ENCODE measurements at places on chromosomes 7 and 10.

DNA sequence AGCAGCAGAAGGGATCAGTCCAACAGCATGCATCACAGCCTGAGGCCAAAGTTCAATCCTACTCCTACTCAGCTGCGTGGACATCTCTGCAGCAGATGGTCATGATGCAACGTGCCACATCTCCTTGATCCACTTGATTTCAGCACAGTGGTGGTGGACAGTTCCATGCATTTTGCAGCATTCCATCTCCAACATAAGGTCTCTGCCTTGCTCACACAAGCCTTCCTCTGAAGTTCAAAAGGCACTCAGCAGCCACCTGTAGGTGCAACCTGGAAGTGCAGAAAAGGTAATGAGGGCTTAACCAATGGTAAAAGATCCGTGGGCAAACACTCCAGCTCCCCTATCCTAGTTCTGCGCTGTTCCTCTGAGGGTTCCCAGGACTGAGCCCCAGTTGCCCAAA, 57.5 kb upstream of the CHCHD3 start:
- DNase-seq: no peak

DNA sequence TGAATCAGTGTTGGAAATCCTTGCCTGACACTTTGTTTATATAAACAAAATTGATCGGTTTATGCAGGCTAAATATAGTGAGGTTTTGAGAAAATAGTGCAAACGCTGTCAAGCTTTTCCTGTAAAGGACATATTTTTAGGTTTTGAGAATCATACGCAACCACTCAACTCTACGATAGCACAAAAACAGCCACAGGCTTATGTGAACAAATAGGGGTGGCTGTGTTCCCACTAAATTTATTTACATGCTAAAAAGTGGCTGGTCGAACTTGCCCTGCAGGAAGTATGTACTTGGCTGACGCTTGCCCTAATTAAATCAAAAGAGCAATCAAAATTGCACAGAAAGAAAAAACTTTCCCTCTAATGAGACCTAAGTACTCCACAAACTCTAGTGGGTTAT, 234.7 kb upstream of the CACNA2D1 start:
- DNase-seq: no peak

- DNase-seq: no peak
Observed at GRCh38 chr10:29970576-29970975, 88.8 kb downstream of the JCAD start.

DNA sequence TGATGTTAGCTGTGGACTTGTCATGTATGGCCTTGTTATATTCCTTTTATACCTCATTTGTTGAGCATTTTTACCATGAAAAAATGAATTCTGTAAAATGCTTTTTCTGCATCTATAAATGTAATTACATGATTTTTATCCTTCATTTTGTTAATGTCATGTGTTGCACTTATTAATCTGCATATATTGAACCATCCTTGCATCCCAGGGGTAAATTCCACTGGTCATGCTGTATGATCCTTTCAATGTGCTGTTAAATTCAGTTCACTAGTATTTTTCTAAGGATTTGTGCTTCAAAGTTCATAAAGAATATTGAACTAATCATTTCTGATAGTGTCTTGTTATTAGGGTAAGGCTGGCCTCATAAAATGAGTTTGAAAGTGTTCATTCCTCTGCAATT, 31.9 kb upstream of the AHR start:
- DNase-seq: no peak

- no peak for DNase-seq
Observed at GRCh38 chr10:10869592-10869991, 148.1 kb upstream of the CELF2 start.

DNA sequence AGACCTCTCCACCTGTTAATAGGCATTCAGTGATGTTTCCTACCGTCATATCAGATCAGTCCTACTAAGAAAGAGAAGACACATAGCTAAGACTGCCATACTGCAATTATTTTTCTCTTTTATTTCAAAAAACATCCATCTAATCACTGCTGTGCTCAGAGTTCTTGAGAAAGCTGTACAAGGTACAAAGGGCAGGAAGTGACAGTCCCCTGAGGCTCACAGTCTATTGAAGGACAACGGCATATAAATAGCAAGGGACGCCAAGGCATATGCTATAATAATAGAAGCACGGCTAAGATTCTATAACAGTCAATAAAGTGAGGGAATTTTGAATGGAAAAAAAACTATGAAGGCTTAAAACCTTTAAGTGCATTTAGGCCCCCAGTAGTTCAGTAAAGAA, 415.3 kb upstream of the NRP1 start:
- no peak for DNase-seq

DNA sequence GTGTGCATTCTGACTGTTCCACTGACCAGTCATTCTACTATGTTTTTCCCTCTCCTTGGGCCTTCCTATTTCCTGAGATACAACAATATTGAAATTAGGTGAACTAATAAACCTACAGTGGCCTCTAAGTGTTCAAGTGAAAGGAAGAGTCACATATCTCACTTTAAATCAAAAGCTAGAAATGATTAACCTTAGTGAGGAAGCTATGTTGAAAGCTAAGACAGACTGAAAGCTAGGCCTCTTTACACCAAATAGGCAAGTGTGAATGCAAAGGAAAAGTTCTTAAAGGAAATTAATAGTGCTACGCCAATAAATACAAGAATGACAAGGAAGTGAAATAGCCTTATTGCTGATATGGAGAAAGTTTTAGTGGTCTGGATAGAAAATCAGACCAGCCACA, 5.7 kb upstream of the DYNC1I1 start:
- no peak for DNase-seq

GRCh38 chr7:117375380-117375779, 51.9 kb downstream of the ASZ1 start:
- DNase-seq: no peak

DNA sequence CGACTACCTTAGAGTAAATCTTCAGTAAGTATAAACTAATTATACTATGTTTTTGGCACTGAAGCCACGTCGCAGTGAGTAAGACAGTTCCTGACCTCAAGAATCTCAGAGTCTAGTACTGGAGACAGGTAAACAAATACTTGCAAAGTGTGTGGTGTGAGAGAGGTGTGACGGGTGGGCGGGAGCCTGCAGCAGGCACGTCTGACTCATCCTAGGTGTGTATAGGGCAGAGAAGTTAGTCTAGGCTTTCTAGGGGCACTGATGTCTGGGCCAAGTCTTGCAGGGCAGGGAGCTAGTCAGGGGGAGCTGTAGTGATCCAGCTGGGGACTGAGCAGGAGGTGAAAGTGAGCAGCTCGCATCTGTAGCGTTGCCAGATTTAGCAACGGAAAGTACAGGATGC, 35.9 kb upstream of the SFTPD start:
- no peak for DNase-seq

- DNase-seq: no peak
Observed at GRCh38 chr10:70070834-70071233, 18.2 kb downstream of the MACROH2A2 start.

GRCh38 chr10:37671802-37672201, 185.6 kb downstream of the ZNF248 start:
- DNase-seq: no peak

GRCh38 chr7:77434570-77435275, 18.6 kb upstream of the GSAP start:
- no peak for DNase-seq

- DNase-seq: no peak
Observed at GRCh38 chr7:46774515-46774914, 807.4 kb downstream of the TNS3 start.

- DNase-seq: no peak
Observed at GRCh38 chr7:132203021-132203420, 373.2 kb downstream of the PLXNA4 start.

- DNase-seq: no peak
Observed at GRCh38 chr10:79137300-79137756, 68.6 kb downstream of the ZMIZ1 start.

- DNase-seq: no peak
Observed at GRCh38 chr7:46229409-46229808, 308.3 kb upstream of the IGFBP3 start.

- DNase-seq: no peak
Observed at GRCh38 chr10:95382174-95382573, 91.4 kb upstream of the PDLIM1 start.

GRCh38 chr7:151077705-151078232, 2.8 kb downstream of the FASTK start:
- DNase-seq: no peak

DNA sequence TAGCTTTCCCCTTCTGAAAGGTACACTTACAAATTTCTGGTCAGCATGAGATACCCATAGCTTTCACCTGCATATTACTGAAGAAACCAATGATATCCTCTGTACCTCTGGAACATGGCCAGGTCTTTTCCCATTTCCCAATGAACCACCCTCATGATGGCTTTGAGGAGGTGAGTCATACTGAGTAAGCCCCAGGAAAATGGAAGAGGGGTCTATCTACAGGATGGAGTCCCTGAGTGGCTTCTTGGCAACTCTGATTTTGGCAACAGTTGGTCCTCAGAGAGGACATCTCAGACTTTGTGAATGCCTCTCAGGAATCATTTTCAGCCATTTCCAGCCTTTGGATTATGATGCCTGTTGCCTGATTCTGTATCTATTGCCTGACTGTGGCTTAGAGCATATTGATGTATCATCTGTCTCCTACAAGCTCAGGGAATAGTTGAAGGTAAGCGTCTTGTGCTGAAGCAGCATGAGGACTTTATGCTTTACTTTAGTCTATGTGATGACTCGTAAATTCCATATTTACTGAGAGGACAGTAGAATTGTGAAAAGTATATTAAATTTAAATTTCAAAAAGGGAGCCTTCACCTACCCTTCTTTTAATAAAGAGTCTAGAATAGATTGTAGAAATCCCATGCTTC, 84.7 kb upstream of the DKK1 start:
- DNase-seq: no peak

- DNase-seq: no peak
Observed at GRCh38 chr10:104300736-104301292, 31.8 kb downstream of the GSTO2 start.

DNA sequence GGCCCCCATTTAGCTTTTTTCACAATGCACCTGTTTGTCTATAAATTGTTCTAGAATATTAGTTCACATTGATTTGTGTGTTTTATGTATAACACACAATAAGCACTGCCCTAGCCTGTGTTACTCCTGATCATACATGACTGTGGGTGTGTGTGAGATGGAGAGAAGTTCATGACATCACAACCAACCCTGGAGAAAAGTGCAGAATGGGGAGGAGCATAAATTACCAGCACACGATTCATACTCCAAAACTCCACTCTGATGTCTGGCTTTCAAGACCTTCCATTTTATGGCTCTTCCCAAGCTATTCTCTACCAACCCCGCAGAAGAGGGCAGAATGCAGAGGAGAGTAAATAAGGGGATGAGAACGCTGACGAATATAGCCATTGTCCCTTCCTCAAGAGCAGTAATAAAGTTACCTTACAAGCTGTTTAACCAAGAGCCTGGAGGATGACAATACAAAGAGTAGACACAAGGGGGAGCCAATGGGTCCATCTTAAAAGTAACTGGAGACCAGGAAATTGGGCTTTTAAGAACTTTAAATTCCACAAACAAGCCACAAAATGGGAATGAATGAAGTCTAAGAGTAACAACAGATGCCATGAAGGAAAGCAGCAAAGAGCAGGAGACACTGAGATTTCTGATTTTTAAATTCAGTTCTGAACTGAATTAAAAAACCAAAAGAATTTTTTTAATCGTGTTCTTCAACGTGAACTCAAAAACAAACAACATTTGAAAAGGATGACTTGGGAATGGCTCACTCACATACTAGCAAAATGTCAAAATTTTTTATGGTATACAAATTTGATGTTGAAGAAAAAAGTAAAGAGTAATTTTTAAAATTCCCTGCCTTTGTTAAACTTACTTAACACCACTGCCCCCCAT, 159.6 kb downstream of the PARD3 start:
- DNase-seq: peak; percentile 13

DNA sequence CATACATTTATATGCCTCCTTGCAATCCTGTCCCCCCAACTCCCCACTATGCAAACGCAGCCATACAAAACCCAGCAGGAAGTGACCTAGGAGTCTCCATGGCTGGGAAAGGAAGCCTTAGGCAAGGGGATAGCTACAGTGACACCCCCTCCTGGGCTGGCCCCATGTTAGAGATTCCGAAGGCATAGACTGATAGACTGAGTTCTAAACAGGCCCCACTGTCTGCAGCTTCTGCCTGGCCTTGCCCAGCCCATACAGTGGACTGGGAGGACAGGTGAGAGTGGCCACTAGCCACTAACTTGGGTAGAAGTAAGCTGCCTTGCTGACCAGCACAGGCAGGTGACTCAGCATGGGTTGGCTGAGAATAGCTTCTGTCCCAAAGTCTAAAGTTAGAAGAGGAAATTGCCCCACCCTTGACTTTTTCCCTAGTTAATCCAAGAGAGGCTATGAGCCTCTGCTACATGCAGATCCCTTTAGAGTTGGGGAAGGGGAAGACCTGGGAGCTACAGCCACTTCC, 106.3 kb downstream of the C10orf105 start:
- DNase-seq: no peak

- DNase-seq: no peak
Observed at GRCh38 chr7:105473163-105473562, 48.9 kb downstream of the PUS7 start.

DNA sequence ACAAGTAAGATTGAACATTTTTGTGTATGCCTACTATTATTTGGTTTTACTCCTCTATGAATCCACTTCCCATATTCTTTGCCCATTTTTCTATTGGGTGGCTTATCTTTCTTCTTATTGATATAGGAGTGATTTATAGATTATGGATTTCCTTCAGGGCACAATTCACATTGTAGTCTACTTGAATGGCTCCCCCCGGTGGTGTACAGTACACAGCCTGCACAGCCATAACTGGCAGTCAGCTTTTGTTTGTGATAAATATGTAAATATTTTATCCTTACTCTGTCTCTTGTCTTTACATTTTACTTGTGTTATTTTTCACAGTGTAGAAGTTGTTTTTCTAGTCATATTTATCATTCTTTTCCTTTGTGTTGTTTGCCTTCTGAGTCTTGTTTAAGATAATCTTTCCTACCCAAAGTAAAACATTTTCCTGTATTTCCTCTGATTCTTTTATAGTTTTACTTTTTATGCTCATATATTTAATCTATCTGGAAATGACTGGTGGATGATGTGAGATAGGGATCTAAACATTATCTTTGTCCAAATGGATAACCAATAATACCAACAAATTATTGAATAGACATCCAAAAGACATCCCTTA, 23.9 kb upstream of the CALD1 start:
- DNase-seq: no peak

- no peak for DNase-seq
Observed at GRCh38 chr7:104861729-104862390, 152.1 kb upstream of the KMT2E start.

DNA sequence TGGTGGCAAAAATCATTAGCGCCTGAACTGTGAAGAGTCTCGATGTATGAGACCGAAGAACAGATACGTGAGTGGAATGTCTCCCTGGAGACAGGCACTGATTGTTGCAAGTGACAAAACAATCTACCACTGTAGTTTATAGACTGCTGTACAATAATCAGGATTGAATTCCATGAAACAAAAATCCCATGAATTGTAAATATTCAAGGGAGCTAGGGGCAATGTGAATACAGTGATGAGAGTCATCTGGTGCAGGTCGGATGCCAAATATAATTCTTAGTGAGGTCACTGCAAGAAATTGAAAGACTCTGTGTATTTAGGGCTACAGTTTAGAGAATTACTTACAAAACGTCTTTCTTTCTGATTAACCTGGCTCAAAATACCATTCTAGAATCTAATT, 594.4 kb upstream of the VSTM2A start:
- no peak for DNase-seq

GRCh38 chr7:74311305-74311744, 22.1 kb downstream of the CLIP2 start:
- DNase-seq: no peak

All from germinal center (tissue), 1 donor.